ENCODE measurements at places on chromosomes 6 and 20.

- DNase-seq: no peak
Observed at GRCh38 chr6:128158496-128158895, 257.6 kb upstream of the THEMIS start.

DNA sequence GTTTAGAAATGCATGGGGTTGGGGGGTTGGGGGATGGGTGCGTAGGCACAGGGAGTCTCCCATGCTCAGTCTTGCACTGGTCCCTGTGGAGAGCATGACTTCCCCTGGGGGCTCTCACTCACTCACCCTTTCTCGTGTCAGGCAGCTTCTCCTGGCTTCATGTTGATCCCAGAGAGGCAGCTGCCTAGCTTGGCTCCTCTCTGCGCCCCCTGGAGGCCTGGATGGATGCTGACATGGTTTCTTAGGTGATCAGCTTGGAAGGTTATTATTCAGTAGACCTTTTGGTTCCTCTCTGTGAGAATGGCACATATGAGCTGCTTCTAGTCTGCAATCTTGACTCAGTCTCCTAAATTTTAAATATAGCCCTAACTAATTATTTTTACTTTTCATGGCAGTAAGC is 109.3 kb upstream of the FAM83B start:
- peak; percentile 31 for DNase-seq

DNA sequence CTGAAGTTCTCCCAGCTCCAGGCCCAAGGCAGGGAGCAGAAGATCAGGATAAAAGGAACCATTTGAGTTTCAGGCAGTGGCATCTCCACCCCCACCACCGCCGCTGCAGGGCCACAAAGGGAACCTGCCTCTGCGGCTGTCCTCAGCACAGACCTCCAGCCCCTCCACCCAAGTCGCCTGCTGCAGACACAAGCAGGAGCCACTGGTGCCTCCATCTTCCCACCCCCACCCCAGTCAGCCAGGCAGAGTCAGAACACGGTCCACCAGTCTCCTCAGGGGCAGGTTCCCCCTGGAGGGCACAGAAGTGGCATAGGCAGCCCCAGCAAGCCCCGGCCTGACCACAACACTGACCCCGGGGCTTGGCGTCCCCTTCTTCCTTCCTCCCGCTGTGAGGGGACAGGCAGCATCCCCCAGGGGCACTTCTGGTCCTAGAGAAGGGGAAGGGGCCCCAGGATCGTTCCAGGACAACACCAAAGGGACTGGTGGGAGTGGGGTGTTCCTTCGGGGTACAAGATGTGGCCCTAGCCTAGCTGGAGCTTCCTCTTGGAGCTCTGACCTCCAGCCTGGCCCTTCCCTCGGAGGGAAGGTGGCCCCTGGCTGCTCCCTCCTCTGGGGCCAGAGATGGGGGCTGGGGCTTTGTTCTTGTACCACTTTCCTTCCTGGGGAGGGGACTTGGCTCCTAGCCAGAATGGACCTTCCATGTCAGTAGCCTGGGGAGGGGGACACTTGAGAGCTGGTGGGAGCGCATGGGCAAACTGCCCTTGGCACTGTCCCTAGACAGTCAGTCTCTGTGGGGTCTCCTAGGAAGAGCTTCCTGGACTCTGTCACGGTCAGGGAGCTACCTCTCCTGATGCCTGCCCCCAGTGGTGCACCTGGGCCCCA is 36.0 kb downstream of the YTHDF1 start:
- DNase-seq: no peak

DNA sequence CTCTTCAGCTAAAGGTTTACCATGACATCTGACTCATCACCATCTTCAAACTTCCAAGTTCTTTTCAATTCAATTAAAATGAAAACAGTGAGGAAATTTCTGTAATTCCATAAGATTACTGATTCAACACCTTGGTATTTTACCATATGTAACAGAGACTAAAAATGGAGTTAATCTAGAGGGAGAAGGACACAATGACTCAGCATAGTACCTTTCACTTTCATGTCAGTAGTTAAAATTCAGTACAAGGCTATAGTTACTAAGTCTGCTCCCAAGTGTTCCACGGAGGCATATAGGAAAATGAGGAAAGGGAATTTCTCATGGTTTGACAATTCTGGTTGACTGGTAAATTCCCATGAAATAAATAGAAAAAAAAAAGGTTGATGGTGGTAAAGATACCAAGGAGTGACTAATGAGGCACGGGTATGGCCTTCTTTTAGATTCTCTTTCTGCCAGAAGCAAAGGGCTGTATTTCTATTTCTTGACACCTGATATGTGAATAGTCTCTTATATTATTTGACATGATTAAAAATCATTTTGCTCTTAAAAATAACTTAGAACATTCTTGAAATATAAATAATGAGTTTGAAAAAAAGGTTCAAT is 526.7 kb upstream of the ADGRB3 start:
- no peak for DNase-seq

DNA sequence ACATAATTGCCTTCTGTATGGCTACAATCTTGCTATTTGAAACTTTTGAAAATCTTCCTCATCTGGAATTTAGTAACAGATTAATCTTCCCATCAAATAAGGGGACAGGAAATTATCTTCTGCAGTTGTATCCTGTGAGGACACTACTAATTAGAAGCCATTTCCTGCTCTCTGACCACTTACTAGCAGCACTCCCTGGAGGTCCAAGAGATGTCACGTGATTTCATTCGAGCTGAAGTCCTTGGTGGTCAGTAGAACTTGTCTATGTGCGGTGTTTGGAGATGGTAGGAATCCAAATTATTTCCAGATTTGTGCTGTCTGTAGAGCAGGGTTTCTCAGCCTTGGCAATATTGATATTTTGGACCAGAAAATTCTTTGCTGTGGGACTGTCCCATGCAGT is 202.5 kb downstream of the TFAP2B start:
- no peak for DNase-seq

DNA sequence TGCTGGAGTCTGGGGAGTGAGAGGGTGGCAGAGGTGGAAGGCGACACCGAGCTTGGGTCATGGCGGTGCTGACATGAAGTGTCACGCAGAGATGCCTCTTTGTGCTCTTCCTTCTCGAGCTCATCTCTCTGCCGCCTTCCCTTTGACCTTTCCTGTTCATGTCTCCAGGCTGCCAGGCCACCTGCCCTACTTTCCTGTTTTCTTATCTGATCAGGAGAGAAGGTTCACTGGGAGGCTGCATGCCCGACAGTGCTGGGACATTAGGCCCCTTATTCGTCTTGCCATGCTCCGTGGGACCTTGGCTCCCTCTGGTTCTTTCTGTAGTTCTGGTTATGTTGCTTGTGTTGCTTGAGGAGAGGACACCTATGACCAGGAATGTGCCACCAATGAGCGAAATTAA is 33.2 kb downstream of the CST8 start:
- no peak for DNase-seq

DNA sequence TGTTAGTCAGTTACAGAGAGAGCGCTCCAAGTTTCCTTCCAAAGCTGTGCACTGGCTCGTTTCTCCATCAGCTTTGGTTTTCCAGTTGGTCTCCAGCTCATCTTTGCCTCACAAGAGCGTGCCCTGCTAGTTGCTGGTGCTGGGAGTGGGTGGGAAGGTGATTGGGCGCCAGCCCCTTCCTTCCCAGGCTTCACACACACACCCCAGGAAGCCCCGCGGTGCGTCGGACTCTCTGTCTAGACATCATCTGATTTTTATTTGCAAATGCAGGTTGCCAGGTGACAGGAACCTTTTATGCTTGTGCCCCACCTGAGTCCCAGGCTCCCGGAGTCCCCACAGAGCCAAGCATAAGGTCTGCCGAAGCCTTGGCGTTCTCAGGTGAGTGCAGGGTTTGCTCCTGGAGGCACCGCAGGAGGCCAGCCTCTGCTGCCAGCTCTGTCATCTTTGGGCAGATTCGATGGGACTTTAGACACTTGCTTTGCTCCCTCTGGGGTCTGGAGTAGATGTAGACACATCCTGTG is 7.1 kb downstream of the IRF4 start:
- DNase-seq: no peak
